Activated CD8-positive, alpha-beta memory T cell treated with anti-CD3 and anti-CD28 coated beads for 24 hours (primary cell): ENCODE measurements at places on chromosomes 12 and 14.

DNA sequence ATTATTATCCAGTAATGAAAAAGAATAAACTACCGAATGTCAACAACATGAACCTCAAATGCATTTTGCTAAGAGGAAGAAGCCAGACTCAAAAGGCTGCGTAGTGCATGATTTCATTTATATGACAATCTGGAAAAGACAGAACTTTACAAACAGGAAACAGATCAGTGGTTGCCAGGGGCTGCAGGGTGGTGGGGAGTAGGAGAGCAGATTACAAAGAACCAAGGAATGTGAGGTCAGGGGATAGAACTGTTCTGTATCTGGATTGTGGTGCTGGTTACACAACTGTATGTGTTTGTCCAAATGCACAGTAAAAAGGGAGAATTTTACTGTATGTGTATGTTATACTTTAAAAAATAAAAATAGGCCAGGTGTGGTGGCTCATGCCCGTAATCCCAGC lies 89.7 kb upstream of the MYL2 start:
- no peak for DNase-seq

DNA sequence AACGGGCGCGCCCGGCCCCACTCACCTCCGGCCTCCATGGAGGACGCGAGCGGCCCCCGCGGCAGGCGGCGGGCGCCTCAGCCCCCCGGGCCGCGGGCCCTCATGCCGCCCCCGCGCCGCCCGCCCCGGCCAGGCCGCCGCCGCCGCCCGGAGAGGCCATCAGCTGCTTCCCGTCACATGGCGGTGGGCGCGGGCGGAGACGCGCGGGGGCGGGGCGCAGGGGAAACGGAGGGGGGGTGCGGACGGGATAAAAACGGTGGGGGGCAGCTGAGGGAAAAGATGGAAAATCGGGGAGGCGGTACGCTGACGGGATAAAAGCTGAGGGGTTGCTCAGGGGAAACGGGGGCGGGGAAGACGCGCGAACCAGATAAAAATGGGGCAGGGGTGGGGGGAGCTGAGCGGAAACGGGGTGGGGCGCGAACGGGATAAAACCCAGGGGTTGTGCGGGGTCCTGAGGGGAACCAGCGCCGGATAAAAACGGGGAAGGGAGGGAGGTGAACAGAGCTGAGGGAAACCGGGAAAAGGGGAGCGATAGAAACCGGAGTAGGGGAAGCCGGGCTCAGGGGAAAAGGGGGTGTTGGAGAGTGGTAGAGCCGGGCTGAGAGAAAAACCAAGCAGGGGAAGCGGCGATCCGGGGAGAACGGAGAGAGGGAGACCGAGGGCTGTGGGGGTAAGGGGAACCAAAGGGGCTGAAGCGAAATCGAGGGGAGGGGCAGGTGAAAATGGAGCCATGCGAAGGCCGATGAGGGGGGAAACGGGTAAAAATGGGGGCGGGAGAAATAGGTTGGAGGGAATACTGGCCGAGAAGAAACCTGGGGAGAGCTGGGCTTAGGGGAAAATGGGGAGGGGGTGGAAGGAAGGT lies at the start of gene WSB2:
Gene WSB2, minus strand, starts transcription at position 169 of the 862 bp plus-strand sequence. Its CDS starts 131 bp downstream, at position 38.
- DNase-seq, result peak; percentile 78

DNA sequence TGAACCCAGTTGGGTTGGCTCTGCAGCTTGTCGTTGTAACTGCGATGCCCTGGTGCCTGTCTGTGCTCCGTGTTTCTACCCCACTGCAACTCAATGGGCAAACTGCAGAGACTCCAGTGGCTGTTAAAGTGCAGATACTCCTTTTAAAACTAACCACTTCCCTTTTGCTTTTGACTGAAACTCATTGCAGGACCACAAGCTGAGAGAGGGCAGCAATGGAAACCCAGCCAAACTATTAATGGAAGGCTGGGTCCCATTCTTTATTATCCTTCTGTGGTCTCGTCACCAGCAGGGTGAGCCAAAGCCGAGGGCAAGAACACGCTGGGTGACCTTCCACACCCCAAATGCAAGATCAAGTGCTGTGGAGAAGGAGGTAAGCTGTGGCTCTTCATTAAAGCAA lies 910.4 kb downstream of the VRK1 start:
- DNase-seq, result no peak

GRCh38 chr12:124916374-124917134 lies 2.1 kb upstream of the UBC start:
- DNase-seq, result no peak

- no peak for DNase-seq
Measured at GRCh38 chr12:98352218-98352811, 163.1 kb upstream of the TMPO start.

GRCh38 chr12:123152833-123153232 lies 1.9 kb upstream of the PITPNM2 start:
- DNase-seq, result peak; percentile 55

DNA sequence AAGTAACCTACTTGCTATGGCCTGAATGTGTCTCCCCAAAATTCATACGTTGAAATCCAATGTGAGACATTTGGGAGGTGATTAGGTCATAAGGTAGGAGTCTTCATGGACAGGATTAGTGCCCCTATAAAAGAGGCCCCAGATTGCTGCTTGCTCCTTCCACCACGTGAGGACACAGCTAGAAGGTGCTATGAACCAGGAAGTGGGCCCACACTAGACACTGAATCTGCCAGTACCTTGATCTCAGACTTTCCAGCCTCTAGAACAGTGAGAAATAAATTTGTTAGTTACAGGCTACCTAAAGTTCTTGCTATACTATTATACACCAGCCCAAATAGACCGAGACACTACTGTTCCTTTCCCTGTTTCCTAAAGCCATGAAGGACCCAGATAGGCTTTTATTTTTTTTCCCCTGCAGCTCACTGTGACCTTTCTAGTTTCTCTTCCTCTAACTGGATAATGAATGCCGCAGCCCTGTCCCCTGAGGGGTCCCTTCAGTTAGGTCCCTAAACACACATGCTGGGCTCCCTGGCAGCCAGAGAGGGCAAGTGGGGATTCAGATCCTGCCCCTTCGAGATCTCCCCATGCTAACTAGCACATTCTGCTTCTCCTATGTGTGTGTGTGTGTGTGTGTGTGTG lies 19.3 kb downstream of the SLC25A3 start:
- DNase-seq, result no peak

- no peak for DNase-seq
Measured at GRCh38 chr14:88421286-88421685, 35.8 kb downstream of the SPATA7 start.

- DNase-seq, result no peak
Measured at GRCh38 chr12:108905725-108906124, 25.8 kb downstream of the DAO start.

- no peak for DNase-seq
Measured at GRCh38 chr14:22420598-22421186, 168.3 kb downstream of the DAD1 start.

- DNase-seq, result no peak
Measured at GRCh38 chr12:114090211-114090610, 124.1 kb upstream of the RBM19 start.

GRCh38 chr12:4433745-4434058 lies 11.9 kb downstream of the FGF6 start:
- no peak for DNase-seq

DNA sequence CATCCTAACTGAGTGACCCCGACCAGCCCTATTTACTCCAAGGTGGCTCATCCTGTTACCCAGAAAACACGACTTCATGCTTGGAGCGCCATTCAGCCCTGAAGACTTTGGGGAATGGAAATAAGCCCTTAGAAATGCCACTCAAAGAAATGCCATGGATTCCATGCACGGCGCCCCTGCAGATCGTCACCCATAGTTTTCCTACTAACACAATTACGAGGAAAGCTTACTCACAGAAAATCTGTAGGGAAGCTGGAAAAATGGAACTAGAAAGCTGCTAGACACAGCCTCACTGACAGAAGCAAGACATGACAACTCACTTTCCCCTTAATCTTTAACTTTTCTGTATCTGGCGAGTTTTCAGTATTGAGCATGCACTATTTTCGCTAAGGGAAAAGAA lies 19.5 kb downstream of the NUAK1 start:
- DNase-seq, result no peak

GRCh38 chr14:76760331-76761135 lies 735 bp upstream of the VASH1 start:
- peak; percentile 53 for DNase-seq

- no peak for DNase-seq
Measured at GRCh38 chr14:23110579-23111365, 6.0 kb upstream of the CIROP start.

GRCh38 chr12:46664761-46665287 lies 161.0 kb downstream of the SLC38A4 start:
- no peak for DNase-seq

GRCh38 chr12:51961834-51962233 lies 10.3 kb downstream of the ACVR1B start:
- no peak for DNase-seq

DNA sequence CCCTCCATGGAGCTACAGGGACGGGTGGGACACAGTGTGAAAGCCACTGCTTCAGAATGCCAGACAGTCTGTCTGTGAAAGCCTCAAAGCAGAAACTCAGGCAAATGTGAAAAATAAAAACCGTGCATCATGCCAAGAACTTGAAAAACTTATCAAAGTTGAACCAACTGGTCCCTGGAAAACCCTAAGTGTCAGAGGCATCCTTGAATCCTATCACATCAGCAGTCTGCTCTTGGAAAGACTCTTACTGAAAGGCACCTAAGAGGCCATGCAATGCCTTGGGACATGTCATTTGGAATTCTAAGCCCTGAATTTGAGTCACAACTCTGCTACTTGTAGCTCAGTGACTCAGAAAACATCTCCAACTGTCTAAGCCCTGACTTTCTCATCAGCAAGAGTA lies 62.4 kb upstream of the GRIN2B start:
- no peak for DNase-seq
